ENCODE measurements at places on chromosomes 5 and 9.

DNA sequence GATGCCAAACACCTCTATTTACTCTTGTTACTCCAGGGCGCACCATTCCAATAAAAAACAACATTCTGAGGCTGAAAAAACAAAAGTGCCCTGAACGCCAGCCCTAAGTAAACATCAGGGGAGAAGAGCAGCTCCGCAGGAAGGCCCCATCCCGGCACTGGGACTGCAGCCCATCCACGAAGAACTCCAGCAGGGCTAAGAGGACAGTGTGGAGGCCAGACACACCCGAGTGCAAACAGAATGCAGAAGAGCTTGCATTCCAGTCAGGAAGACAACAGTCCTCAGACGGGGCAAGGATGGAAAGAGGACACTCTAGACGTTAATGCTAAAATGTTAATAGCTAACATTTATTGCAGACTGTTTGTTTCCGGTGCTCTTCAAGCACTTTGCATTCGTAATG lies 33.0 kb downstream of the FAM240B start:
- DNase-seq: no peak

DNA sequence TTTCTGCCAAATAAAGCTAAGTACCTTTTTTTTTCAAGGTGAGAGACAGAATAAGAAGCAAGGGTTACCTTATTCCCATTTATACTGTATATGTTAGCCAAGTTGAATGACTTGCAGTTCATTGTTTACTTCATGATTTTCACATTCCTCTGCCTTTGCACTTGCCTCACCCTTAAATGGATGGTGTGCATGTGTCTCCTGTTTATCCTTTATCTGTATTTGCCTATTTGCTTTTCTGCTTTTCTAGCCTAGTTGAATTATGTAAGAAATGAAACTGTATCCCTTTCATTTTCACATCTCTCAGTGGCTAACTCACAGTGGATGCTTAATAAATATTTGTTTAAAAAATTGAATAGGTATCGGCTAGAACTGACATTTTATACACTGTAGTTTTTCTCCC lies 200.8 kb upstream of the ST8SIA4 start:
- DNase-seq: no peak

GRCh38 chr5:109692852-109693251 lies 3.1 kb downstream of the MAN2A1 start:
- DNase-seq: no peak

DNA sequence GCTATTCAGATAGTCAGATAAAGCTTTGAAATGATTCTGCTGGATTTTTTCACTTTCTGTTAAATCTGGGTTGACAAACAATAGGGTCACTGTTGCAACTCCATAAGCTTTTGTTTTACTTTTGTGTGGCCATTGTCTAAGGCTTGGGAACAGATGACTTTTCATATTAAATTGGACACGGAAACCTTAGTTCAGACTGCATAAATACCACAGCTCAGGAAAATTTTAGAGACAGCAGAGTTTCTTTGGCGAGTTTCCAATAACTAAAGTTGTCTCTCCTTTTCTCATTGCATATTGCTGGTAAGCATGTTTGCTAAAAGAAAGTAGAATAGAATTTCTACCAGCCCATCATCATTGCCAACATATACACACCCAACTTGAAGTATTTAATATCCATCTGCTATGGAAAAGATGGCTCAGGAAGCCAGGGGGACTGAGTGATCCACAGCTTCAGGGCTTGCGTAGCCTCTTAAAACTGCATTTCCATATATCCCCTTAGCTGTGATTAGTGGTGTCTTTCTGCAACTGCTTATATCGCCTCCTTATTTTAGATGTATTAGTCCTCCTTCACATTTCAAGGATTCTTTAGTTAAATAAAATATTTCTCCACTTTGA lies 168.2 kb downstream of the ARHGAP26 start:
- DNase-seq: no peak

DNA sequence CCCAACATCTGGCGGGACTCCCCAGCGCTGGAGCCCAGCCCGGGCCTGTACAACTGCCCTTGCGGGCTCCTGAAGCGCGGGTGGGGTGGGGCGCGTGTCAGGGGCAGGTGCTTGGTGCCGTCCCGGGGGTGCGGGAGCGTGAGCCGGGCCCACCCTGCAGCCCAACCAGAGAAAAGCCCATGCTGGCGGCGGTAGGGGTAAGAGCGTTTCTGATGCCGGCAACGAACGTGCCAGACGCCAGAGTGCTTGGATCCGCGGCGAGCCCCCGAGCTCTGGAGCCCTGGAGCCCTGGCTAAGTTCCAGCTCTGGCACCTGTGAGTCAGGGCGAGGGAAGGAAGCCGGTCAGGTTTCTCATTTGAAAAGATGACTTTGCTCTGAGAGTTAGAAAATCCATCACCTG lies 58.0 kb downstream of the ZNF510 start:
- peak; percentile 54 for DNase-seq

DNA sequence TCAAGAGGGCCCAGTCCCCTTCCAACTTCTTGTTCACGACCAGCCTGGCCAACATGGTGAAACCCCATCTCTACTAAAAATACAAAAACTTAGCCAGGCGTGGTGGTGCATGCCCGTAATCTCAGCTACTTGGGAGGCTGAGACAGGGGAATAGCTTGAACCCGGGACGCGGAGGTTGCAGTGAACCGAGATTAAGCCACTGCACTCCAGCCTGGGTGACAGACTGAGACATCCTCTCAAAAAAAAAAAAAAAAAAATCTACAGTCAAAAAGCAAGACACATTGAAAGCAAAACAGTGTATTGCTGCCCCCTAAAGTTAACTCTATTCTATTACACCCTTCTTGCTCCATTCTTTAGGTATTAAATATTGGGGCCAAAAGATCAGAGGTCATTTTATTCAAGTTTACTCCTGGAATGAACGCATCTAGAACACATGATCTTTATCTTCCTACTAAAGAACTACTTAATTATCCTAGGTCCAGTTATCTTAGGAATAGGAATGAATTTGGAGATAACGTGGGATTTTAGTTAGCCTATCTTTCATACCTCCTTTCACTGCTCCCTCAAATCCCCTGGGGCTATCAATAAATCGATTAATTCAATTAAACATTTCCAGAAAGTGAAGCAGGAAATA lies 2.4 kb downstream of the ATG12 start:
- DNase-seq: no peak

GRCh38 chr5:123496892-123497291 lies 15.1 kb upstream of the CSNK1G3 start:
- no peak for DNase-seq

GRCh38 chr9:15361737-15362136 lies 54.7 kb upstream of the TTC39B start:
- DNase-seq: no peak

Measured in renal pelvis (tissue), 12 donors.